ENCODE measurements at places on chromosomes 4 and X.

GRCh38 chrX:9614016-9614415 lies 149.2 kb downstream of the TBL1X start:
- DNase-seq: no peak

DNA sequence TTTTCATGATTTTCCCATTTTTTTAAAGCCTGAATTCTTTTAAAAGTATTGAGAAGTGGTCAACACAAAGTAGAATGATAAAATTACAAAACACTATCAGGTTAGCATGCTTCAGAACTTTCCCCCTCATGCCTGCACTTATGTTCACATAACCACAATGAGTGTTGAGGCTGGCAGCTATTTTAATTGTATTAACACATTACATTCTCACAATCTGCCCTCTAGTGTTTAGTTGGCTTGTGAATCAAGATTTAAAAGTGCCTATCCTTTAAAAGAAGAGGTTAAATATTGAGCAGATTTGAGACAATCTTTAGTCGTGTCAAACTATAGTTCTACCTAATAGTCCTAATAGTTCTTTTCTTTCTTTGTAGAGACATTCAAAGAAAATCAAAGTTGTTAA lies 93.6 kb upstream of the NAP1L5 start:
- DNase-seq: no peak

GRCh38 chr4:112075129-112075753 lies 70.0 kb upstream of the FAM241A start:
- no peak for DNase-seq

DNA sequence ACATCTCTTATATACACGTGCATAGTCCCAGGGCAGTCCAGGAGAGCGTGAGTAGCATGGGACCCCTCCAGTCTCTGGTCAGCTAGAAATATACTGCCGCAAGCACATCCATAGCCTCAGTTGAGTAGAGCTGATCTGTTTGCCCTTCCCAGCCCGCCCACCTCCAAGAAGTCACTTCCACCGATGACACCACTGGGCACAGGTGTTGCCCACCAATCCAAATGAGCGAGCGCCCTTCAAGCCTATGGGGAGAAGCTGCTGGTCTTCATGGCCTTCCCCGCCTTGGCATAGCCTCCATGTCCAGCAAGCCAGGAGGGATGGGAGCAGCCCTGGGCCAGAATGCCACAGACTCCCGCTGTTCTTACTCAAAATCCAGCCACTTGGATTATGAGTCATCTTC lies 10.2 kb downstream of the DUSP9 start:
- DNase-seq: no peak

GRCh38 chr4:2783790-2784189 lies 9.1 kb upstream of the SH3BP2 start:
- DNase-seq: no peak

DNA sequence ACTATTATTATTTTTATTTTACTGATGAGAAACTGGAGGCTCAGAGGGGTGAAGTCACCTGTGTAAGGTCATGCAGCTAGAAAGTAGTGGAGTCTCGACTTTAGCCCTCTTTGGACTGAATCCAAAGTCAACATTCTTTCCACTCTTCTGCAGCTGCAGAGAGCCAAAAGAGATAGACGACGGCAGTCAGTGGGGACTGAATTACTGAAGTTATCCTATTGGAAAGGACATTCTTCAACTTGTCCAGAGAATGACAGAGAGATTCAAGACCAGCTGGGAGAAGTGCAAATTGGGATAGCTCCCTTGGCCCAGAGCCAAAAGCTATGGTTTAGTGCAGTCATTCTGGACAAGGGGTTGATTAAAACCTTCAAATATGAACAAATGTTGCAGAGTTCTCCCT lies 42.5 kb downstream of the VGLL1 start:
- no peak for DNase-seq

GRCh38 chrX:151899622-151900021 lies 13.1 kb upstream of the MAGEA4 start:
- no peak for DNase-seq

- no peak for DNase-seq
Observed at GRCh38 chr4:141788169-141788915, 152.0 kb downstream of the IL15 start.

DNA sequence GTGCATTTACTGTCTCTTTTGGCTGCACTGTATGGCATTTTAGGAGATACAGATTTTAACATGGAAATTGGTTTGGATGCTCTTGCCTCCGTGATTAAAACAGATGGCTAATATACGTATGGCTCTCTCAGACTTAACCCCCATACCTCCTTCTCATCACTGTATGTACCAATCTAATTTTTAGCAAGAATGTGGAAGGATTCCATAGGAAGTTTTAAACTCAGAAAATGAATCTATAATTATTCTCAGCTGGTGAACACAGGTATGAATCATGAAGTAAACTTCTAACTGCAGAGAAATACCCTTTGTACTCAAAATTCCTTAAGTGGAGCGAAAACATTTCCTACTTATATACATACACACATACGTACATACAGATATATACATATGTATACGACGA lies 210.5 kb upstream of the NEIL3 start:
- no peak for DNase-seq

DNA sequence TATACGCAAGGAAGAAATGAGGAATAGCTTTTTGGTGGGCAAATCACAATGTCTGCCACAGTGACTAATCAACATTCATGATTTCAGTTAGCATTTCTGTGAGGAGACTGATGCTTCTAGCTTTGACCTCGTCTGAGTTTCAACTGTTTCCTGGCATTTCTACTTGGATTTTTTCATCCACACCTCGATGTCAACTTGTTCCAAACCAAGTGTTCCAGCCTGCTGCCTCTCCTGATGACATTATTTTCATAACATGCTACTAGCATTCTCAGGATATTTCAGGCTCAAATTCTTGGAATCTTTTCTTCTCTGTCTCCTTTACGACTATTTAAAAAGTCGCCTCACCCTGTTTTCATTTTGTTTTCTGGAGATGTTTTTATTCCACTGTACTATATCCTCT lies 90.3 kb upstream of the TEX13D start:
- DNase-seq: no peak
